ENCODE measurements at places on chromosomes 5 and 9. TPM values are rescaled to one million over a fixed set of nuclear protein-coding genes. Genes with fewer than 3 reads are reported as not detected.

The MCC gene
- total RNA-seq = 96.2 TPM

The RFX3 gene
- 2.0 TPM for total RNA-seq

The PCDHB4 gene
- total RNA-seq = 0.23 TPM

The FGFR4 gene
- total RNA-seq = 0.12 TPM

The TLX3 gene
- total RNA-seq = not detected

The TAF11L6 gene
- not detected for total RNA-seq
